Spleen (tissue), 13 donors: ENCODE measurements at places on chromosomes 2 and 18. TPM values are rescaled to one million over a fixed set of nuclear protein-coding genes. Genes with fewer than 3 reads are reported as not detected.

Gene REG3A
- 3.2 TPM for total RNA-seq

Gene AMER3
- total RNA-seq, result not detected

Gene G6PC2
- not detected for total RNA-seq

Gene DSG4
- not detected for total RNA-seq

Gene ABCG5
- total RNA-seq, result 0.37 TPM

Gene PCBP1
- total RNA-seq, result 271 TPM

Gene RAB3GAP1
- total RNA-seq, result 49.5 TPM

Gene CAPN14
- total RNA-seq, result 0.79 TPM

Gene LIPG
- 0.58 TPM for total RNA-seq

Gene SKA1
- total RNA-seq, result 0.91 TPM

Gene ABCB11
- total RNA-seq, result 0.17 TPM

Gene LYPD1
- total RNA-seq, result 1.0 TPM

Gene BCL11A
- total RNA-seq, result 86.5 TPM

Gene CCDC68
- total RNA-seq, result 25.3 TPM

Gene SOS1
- total RNA-seq, result 65.9 TPM

Gene CGREF1
- total RNA-seq, result 0.27 TPM

Gene CDK5R2
- total RNA-seq, result not detected

Gene SRD5A2
- not detected for total RNA-seq

Gene HOXD12
- total RNA-seq, result not detected

Gene HAAO
- 6.5 TPM for total RNA-seq

Gene SP5
- not detected for total RNA-seq

Gene DGKD
- 102 TPM for total RNA-seq

Gene HMSD
- not detected for total RNA-seq

Gene CNGA3
- not detected for total RNA-seq

Gene SERPINB4
- total RNA-seq, result not detected

Gene GPR55
- total RNA-seq, result 6.3 TPM

Gene CDCA7
- 5.2 TPM for total RNA-seq

Gene NEURL3
- 0.37 TPM for total RNA-seq

Gene CNRIP1
- 20.7 TPM for total RNA-seq

Gene RHBDD1
- total RNA-seq, result 27.1 TPM

Gene CYP27C1
- total RNA-seq, result 0.11 TPM

Gene HOXD9
- total RNA-seq, result 2.4 TPM

Gene BCL2L11
- total RNA-seq, result 28.7 TPM

Gene MDH1B
- 0.37 TPM for total RNA-seq

Gene SLC20A1
- 69.9 TPM for total RNA-seq

Gene HOXD4
- 9.3 TPM for total RNA-seq

Gene SERPINB12
- total RNA-seq, result not detected

Gene NEU4
- total RNA-seq, result 1.9 TPM

Gene RIT2
- not detected for total RNA-seq

Gene SLC5A7
- not detected for total RNA-seq

Gene CPLX4
- total RNA-seq, result not detected

Gene AGXT
- total RNA-seq, result not detected

Gene RBM44
- 1.5 TPM for total RNA-seq

Gene ABCG8
- not detected for total RNA-seq

Gene MRPL53
- total RNA-seq, result 61.7 TPM

Gene ALKAL2
- total RNA-seq, result 3.3 TPM

Gene LRRC30
- total RNA-seq, result not detected

Gene RAB6D
- total RNA-seq, result not detected

Gene MARCO
- 77.4 TPM for total RNA-seq

Gene MAB21L4
- total RNA-seq, result 0.70 TPM

Gene CFAP65
- total RNA-seq, result not detected

Gene CD226
- total RNA-seq, result 50.6 TPM

Gene KIAA2012
- total RNA-seq, result not detected

Gene TCF23
- total RNA-seq, result 3.2 TPM

Gene VIT
- not detected for total RNA-seq

Gene GPR75
- 5.6 TPM for total RNA-seq
